ENCODE measurements at places on chromosomes 5 and 9. TPM values are rescaled to one million over a fixed set of nuclear protein-coding genes. Genes with fewer than 3 reads are reported as not detected.

FOXD4L4 gene
- 0.13 TPM for total RNA-seq

DNA sequence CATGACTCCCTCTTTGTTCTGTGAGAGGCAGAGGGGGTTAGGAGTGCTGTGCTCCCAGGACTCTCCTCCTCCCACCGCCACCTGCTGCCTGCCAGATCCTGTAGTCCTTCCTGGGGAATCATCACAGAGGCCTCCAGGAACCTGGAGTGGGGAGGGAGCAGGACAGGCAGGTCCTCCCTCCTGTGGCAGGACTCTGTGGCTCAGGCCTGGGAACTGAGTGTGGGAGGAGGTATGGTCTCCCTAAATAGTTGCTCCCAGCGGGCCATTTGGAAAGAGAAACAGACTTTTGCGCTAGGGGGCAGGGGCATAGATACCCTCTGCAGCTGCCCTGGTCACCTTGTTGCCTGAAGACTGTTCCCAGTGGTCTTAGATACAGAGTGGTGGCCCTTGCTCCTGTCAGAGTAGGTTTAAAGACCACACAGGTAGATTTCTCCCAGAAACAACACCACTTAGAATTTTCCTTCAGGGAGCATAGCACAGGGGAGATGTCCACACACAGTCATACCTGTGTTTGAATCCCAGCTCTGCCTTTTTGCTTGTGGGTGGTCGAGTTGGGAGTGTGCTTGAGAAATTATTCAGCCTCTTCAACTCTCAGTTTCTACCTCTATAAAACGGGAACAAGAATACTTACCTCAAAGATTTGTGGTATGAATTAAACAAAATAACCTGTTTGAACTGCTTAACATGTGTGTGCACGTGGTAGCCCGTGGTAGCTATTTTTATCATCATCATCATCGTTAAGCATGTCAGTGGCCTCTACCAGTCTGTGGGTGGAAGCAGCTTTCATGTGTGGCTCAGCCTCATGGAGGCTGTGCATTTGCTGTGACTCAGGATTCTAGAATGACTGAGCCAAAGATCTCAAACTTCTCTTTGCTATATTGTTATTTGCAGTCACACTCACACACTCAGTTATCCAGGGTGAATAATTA lies 55.8 kb downstream of the SLC22A5 start:
- DNase-seq: peak; percentile 6

DNA sequence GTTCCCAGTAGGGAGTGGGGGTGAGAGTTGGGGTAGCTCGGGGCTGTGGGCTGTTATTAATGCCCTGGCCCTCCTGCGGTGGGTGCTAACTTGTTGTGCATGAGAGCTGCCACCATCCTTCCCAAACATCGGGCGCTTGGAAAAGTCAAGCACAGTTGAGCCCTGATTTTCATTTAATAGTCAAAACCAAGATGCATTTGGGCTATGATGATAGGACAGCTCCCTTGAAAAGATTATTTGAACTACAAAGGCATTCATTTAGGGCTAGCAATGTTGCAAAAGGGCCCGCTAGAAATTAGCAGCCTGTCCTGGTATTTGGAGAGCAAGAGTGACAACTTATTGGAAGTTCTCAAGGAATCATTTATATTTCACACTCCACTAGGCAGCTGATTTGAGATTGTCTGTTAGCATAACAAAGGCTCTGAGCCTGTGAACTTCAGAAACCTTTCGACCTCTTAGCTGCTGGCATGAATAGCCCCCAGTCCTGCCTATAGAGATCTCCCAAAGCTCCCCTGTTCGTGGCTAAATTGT lies 128.2 kb upstream of the TMEM161B start:
- DNase-seq: no peak

- DNase-seq: no peak
Observed at GRCh38 chr5:88142886-88143692, 125.6 kb downstream of the TMEM161B start.

SNAPC4 gene
- 5.6 TPM for total RNA-seq

All from dermis microvascular lymphatic vessel endothelial cell (primary cell).